HFFc6 (cell line): ENCODE measurements at places on chromosomes 2 and 18. TPM values are rescaled to one million over a fixed set of nuclear protein-coding genes. Genes with fewer than 3 reads are reported as not detected.

DNA sequence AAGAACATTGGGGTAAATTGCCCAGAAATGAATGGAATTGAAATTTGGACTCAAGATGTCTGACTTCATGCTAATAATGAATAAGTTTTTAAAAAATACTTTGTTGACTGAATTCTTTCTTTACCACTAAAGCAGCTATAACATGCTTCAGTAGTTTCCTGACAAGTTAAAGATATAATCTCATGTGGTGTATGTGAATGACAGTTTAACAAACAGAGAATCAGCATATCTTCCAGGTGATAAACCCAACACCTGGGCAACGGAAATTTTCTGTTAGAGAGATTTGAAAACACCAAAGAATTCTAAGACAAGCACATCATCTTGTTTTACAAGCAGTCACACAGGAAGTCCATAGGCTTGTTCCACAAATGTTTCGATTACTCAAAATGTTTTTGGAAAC is 372.6 kb upstream of the VRK2 start:
- no peak overlapping the region for H3K27ac ChIP-seq
- DNase-seq, result no peak
- H3K4me1 ChIP-seq, result no peaks in the 10 kb centered on the region
- no peaks in the 10 kb centered on the region for H3K36me3 ChIP-seq

- peak overlapping the region; percentile 91 for H3K27ac ChIP-seq
- no peak overlapping the region for H3K4me3 ChIP-seq
- peaks cover 66% of the 10 kb centered on the region for H3K4me1 ChIP-seq
- H3K27me3 ChIP-seq, result no peaks in the 10 kb centered on the region; the same call in none of the 2 replicates
Observed at GRCh38 chr2:85735691-85736090, 18.1 kb upstream of the ATOH8 start.

- H3K36me3 ChIP-seq, result no peaks in the 10 kb centered on the region
- H3K4me3 ChIP-seq, result no peak overlapping the region
- peaks cover 28% of the 10 kb centered on the region for H3K4me1 ChIP-seq
- H3K27ac ChIP-seq, result 0 out of 2 replicates have a peak overlapping the region, but pooled peaks have one; percentile 3
- peak; percentile 60 for DNase-seq
Observed at GRCh38 chr2:18701981-18702380, 112.6 kb upstream of the NT5C1B start.

- H3K4me3 ChIP-seq, result no peak overlapping the region
- H3K27me3 ChIP-seq, result no peaks in the 10 kb centered on the region
- H3K36me3 ChIP-seq, result no peaks in the 10 kb centered on the region
- no peak for DNase-seq
- H3K4me1 ChIP-seq, result no peaks in the 10 kb centered on the region
Observed at GRCh38 chr2:185074156-185074555, 475.8 kb downstream of the ZNF804A start.

B3GNT7 gene
- 0.12 to 0.15 TPM in 2 of 3 replicates, not detected in the other for total RNA-seq

- peaks cover 52% of the 10 kb centered on the region for H3K4me1 ChIP-seq
- DNase-seq, result no peak
- peaks cover 4% of the 10 kb centered on the region; the same call in 1 of the 2 replicates for H3K27me3 ChIP-seq
- H3K4me3 ChIP-seq, result peak overlapping the region; percentile 93
Observed at GRCh38 chr2:221571025-221571550, 1.0 kb downstream of the EPHA4 start.

SKOR2 gene
- total RNA-seq, result not detected in 3 replicates

DNA sequence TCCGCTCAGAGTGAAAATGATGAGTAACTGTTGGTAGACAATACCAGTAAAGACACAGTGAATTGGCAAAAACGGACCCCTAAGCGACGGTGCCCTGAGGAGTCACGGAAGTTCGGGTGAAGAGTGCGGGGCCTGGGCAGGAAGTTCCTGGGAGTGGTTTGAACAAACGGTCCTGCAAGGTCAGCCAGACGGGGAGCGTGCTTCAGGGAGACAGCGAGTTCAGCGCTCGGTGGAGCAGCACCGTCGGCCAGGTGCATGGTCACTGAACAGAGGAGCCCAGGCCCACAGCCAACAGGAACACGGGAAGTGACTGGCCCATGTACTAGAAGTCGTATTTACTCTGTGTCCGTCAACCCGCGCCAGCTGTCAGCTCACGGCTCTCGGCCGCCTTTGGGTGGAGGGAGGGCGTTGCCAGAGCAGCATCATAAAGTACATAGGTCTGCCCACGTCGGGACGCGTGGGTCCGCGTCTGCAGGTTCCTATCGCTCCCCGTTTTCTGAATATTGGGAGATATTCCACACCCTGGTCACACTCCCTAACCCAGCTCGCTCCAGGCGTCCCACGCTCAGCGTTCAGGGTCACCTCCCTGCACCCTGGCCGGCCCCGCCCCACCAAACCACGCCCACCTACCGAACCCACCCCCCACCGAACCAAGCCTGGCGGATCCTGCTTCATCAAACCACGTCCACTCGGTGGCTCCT is 75.6 kb upstream of the UXS1 start:
- H3K27me3 ChIP-seq, result peaks cover 5% of the 10 kb centered on the region
- H3K27ac ChIP-seq, result no peak overlapping the region
- no peak for DNase-seq
- no peaks in the 10 kb centered on the region for H3K36me3 ChIP-seq

- no peaks in the 10 kb centered on the region; the same call in none of the 2 replicates for H3K4me1 ChIP-seq
- H3K27ac ChIP-seq, result no peak overlapping the region
- no peak for DNase-seq
- H3K27me3 ChIP-seq, result peaks cover 2% of the 10 kb centered on the region; the same call in 1 of the 2 replicates
Observed at GRCh38 chr2:212677466-212677865, 138.9 kb upstream of the ERBB4 start.

C2orf92 gene
- total RNA-seq, result 0.88 and 2.2 TPM in 2 replicates

KHK gene
- total RNA-seq, result 0.63 to 1.7 TPM (median 1.6 TPM) in 3 replicates

- no peak overlapping the region for H3K27ac ChIP-seq
- H3K36me3 ChIP-seq, result no peaks in the 10 kb centered on the region
- peaks cover 6% of the 10 kb centered on the region for H3K27me3 ChIP-seq
- peaks cover 24% of the 10 kb centered on the region for H3K4me1 ChIP-seq
- no peak for DNase-seq
Observed at GRCh38 chr2:10004836-10005235, 38.5 kb upstream of the KLF11 start.

DNA sequence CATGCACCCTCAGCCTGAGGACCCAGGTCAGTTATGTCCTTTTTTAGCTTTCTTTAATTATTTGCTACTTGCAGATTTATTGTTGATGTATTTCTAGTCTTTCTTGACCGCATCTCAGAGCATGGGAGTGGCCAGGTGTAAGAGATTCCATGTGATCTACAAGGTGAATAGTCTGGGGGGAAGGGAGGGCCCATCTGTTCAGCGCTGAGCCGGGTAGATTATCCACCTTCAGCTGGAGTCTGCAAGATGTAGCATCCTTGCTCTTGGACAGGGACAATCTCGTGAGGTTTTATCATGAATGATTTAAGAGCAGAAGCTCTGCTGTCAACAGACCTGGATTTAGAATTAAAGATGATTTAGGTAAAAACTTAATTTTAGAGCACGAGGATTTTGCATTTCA is 12.0 kb upstream of the DGKD start:
- no peaks in the 10 kb centered on the region for H3K4me1 ChIP-seq
- no peak overlapping the region for H3K4me3 ChIP-seq
- no peak for DNase-seq
- no peak overlapping the region for H3K27ac ChIP-seq
- peaks cover 36% of the 10 kb centered on the region for H3K27me3 ChIP-seq
- H3K36me3 ChIP-seq, result no peaks in the 10 kb centered on the region

- DNase-seq, result peak; percentile 35
- peaks cover 79% of the 10 kb centered on the region for H3K4me1 ChIP-seq
- H3K27ac ChIP-seq, result peak overlapping the region; percentile 93
- H3K27me3 ChIP-seq, result peaks cover 7% of the 10 kb centered on the region
Observed at GRCh38 chr2:134372141-134372540, 118.3 kb downstream of the MGAT5 start.

DNA sequence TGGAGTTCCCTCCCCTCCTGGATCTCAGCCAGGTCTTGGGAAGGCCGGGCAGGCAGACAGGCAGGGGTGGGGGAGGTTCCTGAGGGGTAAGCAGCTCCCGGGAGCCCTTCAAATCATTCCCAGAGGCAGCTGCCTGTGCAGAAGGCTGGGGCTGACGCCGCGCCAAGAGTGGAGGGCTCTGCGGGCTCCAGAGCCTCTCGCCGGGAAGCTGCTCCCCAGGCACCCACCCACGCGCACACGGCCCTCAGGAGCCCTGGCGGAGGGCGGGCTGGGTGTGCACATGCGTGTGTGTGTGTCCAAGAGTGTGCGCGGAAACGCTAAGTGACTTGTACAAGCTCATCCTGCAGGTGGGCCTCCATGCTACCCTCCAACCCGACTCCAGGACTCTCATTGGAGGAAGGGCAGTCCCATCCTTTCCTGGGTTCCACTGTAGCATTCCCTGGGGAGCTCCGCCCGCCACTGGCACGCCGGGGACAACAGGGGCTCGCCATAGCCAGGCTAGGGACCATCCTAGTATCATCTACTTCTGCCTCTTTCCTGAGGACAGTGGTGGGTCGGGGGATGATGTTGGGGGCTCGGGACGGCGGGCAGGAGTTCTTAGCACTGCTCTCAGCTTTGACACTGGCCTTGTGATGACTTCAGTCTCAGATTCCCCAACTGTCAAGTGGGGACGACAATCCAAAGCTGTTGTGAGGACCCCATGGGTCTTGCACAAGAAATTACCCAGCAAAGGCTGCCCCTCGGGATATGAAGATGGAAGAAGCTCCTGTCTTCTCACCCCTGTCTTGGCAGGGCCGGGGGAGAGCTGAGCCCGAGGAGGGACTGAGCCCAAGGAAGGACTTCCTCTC is 50.3 kb downstream of the INHBB start:
- no peaks in the 10 kb centered on the region for H3K36me3 ChIP-seq
- no peak overlapping the region for H3K4me3 ChIP-seq
- H3K27me3 ChIP-seq, result peaks cover 10% of the 10 kb centered on the region
- no peak overlapping the region for H3K27ac ChIP-seq

DNA sequence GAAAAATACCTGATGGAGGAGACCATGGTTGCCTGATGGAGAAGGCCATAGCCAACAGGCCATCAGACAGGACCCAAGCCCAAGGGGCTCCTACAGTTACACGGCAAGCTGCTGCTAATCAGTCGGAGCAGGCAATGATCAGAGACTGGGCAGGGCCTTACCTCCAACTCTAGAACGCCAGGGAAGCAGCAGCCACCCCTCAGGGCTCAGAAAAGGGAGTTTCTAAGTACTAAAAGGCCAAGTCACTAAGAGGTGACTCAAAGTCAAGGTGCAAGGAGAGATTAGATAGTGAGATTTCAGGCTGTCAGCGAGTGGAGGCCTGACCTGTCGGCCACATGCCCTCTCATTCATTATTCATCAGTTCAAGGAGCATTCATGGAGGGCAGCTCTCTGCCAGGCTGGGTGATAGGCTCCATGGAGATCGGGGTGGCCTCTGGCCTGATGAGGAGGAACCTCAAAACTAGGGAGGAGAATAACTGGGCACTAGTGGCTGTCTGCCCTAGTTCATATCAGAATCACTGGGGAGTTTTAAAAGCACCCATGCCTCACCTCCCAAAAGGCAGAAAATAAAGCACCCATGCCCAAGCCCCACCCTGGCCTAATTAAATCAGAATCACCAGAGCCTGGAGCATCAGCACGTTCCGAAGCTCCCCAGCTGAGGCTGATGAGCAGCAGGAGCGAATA is 3.6 kb downstream of the VIL1 start:
- peaks cover 30% of the 10 kb centered on the region for H3K27me3 ChIP-seq
- H3K36me3 ChIP-seq, result no peaks in the 10 kb centered on the region
- no peak overlapping the region for H3K27ac ChIP-seq

- H3K36me3 ChIP-seq, result peaks cover 8% of the 10 kb centered on the region; the same call in 1 of the 2 replicates
- DNase-seq, result peak; percentile 55
- H3K4me1 ChIP-seq, result peaks cover 55% of the 10 kb centered on the region
- H3K27ac ChIP-seq, result peak within 1 kb of the TSS; percentile 24
- H3K4me3 ChIP-seq, result peak within 1 kb of the TSS; percentile 89
- no peaks in the 10 kb centered on the region; the same call in 1 of the 2 replicates for H3K27me3 ChIP-seq
Observed at GRCh38 chr2:96145036-96145847, at the start of gene DUSP2. Gene DUSP2 (minus strand): TSS chr2:96145440. CDS start chr2:96145354, 86 bp downstream.

- H3K4me3 ChIP-seq, result no peak overlapping the region
- H3K4me1 ChIP-seq, result no peaks in the 10 kb centered on the region
- H3K27ac ChIP-seq, result no peak overlapping the region
Observed at GRCh38 chr2:129769185-129769991, 210.1 kb upstream of the RAB6C start.
